Thymus (tissue), 14 donors: ENCODE measurements at places on chromosomes 16 and 17. TPM values are rescaled to one million over a fixed set of nuclear protein-coding genes. Genes with fewer than 3 reads are reported as not detected.

Gene SUMO2
- total RNA-seq: 342 TPM

GRCh38 chr17:37530420-37530819 is 40.7 kb downstream of the DUSP14 start:
- no peak for DNase-seq

DNA sequence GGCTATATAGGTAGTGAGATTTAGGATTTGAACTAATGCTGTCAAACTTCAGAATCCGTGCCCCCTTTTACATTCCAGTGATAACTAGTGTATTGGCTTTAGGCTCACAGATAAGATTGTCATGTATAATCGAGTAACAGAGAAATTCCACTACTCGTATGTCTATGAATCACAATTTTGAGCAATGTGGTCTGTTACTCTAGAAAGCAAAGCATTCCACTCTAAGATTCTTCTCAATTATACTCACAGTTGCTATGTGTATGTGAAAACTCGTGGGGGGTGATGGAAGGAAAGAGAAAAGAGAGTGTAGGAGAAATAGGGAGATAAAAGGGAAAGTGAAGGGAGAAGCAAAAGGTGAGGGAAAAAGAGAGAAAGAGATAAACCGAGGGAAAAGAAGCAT is 1175.1 kb upstream of the GOT2 start:
- no peak for DNase-seq

Gene UNC13D
- 43.2 TPM for total RNA-seq

DNA sequence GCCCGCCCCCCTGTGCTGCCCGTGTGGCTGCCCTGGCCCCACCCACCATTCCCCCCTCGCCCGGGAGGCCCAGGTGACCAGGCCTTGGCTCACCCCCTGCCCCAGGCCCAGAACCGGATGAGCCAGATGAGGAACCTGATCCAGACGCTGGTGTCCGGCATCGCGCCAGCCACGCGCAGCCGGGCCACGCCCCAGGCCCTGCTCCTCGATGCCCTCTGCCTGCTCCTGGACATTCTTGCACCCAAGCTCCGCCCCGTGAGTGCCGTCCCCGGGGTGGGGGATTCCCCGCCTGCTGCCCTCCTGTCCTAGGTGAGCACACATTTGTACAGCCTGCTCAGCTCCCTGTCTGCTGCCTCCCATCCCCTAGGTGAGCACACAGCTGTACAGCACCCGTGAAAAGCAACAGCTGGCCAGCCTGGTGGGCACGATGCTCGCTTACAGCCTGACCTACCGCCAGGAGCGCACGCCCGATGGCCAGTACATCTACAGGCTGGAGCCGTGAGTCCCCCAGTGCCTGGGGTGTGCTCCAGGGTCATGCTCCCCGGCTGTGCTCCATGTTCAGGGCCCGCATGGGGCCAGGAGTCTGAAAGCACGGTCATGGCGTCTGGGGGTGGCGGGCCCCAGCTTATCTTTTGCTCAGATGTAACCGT is 4.8 kb downstream of the GNG13 start:
- no peak for DNase-seq
